ENCODE measurements at places on chromosomes 1 and 21.

GRCh38 chr1:111834956-111835355 lies 79.3 kb downstream of the DDX20 start:
- no peak for DNase-seq

- no peak for DNase-seq
These were observed 4.3 kb upstream of the VTCN1 start for GRCh38 chr1:117215019-117215418.

DNA sequence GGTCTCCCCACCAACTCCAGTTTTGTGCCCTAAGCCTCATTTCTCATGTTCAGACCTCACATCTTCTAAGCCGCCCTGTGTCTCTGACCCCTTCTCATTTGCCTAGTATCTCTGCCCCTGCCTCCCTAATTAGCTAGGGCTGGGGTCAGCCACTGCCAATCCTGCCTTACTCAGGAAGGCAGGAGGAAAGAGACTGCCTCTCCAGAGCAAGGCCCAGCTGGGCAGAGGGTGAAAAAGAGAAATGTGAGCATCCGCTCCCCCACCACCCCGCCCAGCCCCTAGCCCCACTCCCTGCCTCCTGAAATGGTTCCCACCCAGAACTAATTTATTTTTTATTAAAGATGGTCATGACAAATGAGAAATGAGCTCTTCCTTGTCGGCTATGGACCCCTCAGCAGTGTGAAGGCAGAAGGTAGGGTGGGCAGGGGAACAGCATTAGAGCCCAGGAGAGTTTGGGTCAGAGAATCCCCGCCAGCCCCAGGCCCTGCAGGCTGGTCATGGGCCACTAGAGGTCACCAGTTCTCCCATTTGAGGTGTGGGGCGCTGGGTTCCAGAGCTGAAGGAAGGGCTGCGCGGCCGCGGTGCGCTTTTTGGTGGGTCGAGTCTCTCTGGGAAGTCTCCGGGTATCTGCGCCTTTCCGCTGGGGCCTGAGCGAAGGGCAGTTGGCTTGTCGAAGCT lies 11.5 kb downstream of the ADAMTSL4 start:
- peak; percentile 65 for DNase-seq

GRCh38 chr1:185477638-185478580 lies 160.9 kb upstream of the IVNS1ABP start:
- no peak for DNase-seq

DNA sequence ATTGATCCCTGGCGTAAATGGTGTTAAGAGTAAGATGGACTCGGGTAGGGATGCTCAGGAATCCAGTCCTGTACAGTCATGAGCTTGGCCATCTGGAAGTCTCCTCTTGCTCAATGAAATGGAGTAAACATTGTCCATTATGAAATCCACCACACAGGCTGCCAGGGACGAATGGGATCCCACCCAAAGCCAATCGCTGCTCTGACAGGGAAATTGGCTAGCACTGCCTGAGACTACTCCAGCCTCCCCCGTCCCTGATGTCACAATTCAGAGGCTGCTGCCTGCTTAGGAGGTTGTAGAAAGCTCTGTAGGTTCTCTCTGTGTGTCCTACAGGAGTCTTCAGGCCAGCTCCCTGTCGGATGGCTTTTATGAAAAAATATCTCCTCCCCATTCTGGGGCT lies at the start of gene HSD11B1:
HSD11B1 (plus strand) TSS at position 263 of the 400 bp plus-strand sequence; CDS start at position 360, 97 bp downstream.
- DNase-seq, result no peak

GRCh38 chr1:246029616-246030015 lies 477.5 kb downstream of the SMYD3 start:
- DNase-seq, result no peak

- no peak for DNase-seq
These were observed 92.4 kb downstream of the RUNX1 start for GRCh38 chr21:34956416-34957316.

GRCh38 chr1:33331444-33332356 lies 10.8 kb upstream of the A3GALT2 start:
- no peak for DNase-seq

DNA sequence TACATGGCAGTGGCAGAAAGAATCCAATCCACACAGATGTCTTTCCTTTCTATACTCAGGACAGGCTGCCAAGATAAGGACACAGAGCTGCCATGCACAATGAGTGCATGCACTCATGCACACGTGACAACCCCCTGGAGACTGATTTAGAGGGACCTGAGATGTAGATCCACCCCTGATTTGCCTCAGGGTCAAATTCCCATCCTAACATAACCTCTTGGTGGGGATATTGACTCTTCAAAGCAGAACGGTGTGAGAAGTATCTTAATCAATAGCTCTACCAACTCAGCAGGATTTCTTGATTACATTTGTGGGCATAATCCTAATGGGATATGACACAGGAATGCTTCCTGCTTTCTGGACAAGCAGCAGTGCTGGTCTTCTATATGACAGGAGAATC lies 125.2 kb upstream of the DSCAM start:
- DNase-seq, result no peak

DNA sequence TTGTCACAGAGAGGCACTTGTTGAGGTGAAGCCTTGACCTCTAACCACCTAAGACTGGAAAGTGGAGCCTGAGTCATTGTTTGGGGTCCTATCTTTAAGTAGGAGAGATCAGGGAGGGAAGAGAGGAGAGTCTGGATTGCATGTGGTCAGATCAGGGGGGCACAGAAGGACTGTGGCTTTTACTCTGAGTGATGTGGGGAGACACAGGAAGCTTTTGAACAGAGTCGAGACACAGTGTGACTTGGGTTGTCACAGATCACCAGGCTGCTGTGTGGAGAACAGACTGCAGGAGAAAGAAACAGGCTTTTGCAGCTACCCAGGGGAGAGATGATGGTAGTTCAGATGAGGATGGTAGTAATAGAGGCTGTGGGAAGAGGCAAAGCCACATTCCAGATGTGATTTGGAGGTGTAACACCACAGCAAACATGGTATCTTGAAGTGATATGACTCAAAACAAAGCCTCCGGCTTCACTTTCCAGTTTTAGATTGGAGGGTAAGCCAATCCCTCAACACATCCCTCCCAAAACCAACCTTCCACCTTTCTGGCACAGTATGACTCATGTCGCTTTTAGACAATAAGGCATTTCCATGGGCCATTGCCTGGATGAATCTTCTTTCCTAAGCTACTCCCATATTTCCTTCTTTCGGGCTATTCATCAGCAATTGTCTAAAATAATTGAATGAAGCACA lies 125.8 kb upstream of the SLC44A3 start:
- no peak for DNase-seq

GRCh38 chr1:28449904-28450303 lies 55.9 kb upstream of the RCC1 start:
- no peak for DNase-seq

- DNase-seq, result no peak
These were observed 32.9 kb downstream of the UROD start for GRCh38 chr1:45044916-45045315.

GRCh38 chr1:183263886-183264602 lies 78.0 kb downstream of the LAMC2 start:
- no peak for DNase-seq

DNA sequence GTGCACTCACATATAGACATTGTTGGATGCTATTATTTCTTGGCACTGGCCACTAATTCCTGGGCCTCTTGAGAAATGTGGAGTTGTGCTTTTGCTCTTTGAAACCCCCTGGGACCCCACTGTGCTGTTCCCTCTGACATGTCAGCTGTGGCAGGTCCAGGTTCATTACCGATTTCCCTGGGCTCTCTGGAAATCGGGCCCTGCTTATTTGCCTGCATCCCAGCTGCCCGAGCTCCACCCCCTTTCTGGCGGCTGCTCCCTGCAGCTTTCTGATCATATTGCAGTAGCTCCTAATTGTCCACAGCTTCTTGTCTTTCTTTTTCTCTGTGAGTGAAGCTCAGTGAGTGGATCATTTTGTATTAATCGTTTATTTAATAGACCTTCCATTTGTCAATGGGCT lies 183.7 kb upstream of the FAM78B start:
- DNase-seq, result no peak

GRCh38 chr1:162236618-162237017 lies 140.0 kb downstream of the SPATA46 start:
- DNase-seq, result no peak

GRCh38 chr1:74693473-74693872 lies 19.9 kb upstream of the ERICH3 start:
- no peak for DNase-seq

GRCh38 chr1:7401814-7402547 lies 369.1 kb upstream of the VAMP3 start:
- no peak for DNase-seq

GRCh38 chr1:151055581-151055980 lies 3.8 kb downstream of the CDC42SE1 start:
- no peak for DNase-seq

- DNase-seq, result no peak
These were observed 11.8 kb upstream of the OTUD7B start for GRCh38 chr1:150022357-150022756.

DNA sequence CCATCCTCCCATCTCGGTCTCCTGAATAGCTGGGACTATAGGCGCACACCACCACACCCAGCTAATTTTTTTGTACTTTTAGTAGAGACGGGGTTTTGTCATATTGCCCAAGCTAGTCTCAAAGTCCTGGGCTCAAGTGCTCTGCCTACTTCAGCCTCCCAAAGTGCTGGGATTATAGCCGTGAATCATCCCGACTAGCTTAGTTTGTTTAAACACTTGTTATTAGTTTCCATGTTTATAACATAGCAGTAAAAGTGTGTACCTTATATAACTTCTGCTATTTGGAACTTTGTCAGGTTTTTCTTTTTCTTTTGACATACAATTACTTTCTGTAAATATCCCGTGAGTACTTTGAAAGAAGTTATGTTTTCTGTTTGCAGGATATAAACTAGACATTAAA lies 60.6 kb upstream of the C1orf21 start:
- DNase-seq, result no peak

- DNase-seq, result no peak
These were observed 397.9 kb upstream of the NR5A2 start for GRCh38 chr1:199629624-199630023.

GRCh38 chr1:200143347-200143746 lies 115.8 kb downstream of the NR5A2 start:
- DNase-seq, result no peak

- DNase-seq, result no peak
These were observed 1.0 kb upstream of the KCNC4 start for GRCh38 chr1:110208916-110209645.

- DNase-seq, result no peak
These were observed 23.2 kb downstream of the PCNT start for GRCh38 chr21:46347203-46347550.

DNA sequence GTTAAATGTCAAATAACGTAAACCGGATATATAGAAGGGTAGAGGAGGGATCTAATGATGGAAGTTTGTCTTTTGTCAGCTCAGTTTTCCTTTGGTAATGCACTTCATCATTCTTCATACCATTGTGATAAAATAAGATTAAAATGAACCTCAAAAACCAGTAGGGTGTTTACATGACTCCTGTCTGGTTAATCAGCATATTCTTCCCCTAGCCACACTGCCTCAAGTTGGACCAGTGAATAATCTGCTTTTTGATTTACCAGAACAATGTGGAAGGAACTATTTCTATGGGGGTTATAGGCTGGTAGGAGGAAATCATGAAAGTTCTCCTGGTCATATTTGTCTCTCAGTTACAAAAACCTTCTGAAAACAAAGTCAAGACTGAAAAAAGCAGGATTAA lies 634.7 kb downstream of the NCAM2 start:
- DNase-seq, result no peak

GRCh38 chr1:100184536-100184935 lies 6.5 kb upstream of the LRRC39 start:
- DNase-seq, result no peak

GRCh38 chr1:37596182-37596667 lies 488 bp upstream of the GNL2 start:
- DNase-seq, result no peak

DNA sequence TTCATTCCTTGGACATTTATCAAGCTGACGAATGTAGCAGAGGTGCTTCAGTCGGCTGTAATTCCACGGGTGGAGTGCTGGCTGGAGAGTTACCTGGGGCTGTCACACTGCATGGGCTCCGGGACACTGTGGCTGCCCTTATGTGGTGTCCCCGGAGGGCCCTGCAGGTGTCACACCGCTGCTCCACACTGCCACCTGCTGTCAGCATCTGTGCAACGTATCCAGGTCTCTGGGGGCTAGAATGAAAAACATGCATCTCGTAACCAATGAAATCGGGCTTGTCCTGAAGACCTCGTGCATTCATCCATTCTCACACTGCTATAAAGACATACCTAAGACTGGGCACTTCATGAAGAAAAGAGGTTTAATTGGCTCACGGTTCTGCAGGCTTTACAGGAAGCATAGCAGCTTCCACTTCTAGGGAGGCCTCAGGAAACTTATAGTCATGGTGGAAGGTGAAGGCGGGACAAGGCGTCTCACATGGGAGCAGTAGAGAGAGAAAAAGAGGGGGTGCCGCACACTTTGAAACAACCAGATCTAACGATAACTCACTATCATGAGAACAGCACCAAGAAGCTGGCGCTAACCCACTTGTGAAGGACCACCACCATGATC lies 46.7 kb upstream of the PCBP3 start:
- DNase-seq, result peak; percentile 73

GRCh38 chr1:21234779-21235178 lies 55.5 kb downstream of the ECE1 start:
- DNase-seq, result no peak

DNA sequence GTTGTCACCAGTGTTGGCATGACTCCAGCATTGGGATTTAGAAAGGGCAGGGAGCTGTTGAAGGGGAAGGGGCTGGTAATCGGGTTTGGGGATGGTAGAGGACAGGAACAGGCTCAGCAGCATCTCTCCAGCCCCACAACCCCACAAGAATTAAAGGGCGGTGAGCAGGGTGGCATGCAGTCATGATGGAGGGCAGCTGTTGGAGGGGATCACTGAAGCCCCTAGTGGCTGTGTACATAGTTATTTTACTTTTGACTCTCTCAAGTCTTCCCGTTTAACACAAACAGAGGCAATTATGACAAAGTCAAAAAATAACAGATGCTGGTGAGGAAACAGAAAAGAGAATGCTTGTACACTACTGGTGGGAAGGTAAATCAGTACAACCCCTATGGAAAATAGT lies 213.8 kb downstream of the URB2 start:
- DNase-seq, result no peak

- DNase-seq, result no peak
These were observed 6.2 kb downstream of the SIM2 start for GRCh38 chr21:36704958-36705678.

DNA sequence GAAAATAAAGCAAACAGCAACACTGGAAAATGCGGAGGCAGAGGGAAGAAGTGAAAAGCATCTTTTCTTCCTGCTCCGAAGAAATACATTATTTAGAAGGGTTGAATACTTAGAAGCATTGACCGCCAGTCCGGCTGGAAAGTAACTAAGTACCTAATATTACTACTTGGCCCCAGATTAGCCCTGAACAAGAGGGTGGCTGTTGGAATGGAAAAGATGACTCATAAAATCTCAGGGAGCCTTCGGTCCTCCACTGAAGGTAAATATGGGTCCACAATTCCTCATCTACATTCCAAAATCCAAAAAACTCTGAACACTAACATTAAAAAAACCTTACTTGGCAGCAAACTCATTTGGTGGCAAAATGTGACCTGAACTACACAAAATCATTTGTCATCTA lies 40.1 kb downstream of the BCAR3 start:
- no peak for DNase-seq

Measured in stimulated activated CD4-positive, alpha-beta T cell treated with anti-CD3 and anti-CD28 coated beads, Interleukin-15, amount 100 ng/mL, for 1 hour (primary cell).